ENCODE measurements at places on chromosomes 1 and 21.

GRCh38 chr1:183506561-183506960, 34.3 kb downstream of the SMG7 start:
- no peak for DNase-seq

DNA sequence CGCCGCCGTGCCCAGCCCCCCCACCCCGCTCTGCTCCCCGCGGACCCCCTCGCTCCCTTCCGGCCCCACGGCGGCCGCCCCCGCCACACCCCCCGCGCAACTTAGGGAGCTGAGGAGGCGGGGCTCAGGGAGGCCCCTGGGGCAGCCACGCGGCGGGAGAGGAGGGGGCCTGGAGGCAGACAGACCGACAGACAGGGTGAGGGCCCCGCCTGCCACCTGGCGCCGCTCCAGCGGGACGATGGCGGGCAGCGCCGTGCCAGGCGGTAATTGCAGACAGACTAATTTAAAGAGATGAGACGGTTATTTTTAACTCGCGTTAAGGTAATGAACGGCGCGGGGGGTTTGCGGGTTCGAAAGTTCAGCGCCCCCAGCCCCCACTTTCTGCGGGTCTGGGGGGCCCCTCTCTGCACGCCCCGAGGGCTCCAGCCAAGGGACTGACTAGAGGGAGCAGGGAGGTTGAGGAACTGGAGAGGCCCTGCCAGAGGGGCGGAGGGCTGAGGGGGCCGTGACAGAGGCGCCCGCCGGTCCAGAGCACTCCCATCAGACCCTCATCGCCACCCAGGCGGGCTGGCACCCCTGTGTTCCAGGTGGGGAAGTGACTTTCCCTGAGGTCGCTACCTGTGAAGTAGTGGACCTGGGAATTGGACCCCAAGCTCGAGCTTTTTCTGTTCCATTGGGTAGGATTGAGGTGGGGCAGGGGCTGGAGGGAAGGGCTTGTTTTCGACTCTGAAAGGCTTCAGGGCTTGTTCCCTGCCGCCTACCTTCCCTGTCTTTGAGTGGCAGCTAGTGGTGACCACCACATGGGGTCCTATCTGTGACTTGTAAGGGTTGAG, 5.4 kb downstream of the FOXO6 start:
- DNase-seq, result peak; percentile 73

DNA sequence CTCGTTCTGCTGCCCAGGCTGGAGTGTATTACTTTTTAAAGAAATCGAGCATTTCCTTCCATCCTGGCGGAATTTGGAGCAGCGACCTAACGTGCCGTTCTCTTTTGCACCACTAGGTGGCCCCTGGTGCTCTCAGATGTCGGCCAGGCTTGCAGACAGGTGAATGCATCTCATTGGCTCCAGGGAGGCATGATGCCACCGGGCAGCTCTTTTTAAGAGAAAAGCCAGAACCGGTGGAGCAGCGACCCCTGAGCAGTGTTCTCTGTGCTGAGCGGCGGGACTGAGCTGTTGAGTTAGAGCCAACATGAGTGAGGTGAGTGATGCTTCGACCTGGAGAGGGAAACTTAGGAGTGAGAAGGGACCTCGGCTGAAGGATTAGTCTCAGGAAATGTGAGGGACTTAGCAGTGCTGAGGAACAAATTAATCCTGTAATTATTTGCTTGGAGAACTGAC, at the start of gene PCP4:
Gene PCP4 (plus strand): TSS at position 241 of the 453 bp plus-strand sequence. CDS start 64 bp downstream, at position 305.
- peak; percentile 91 for DNase-seq

GRCh38 chr1:44946725-44947062, 39.7 kb downstream of the EIF2B3 start:
- DNase-seq, result no peak

GRCh38 chr1:174447866-174448530, at the start of gene GPR52:
Gene GPR52 (plus strand): TSS chr1:174447964. CDS start chr1:174448112, 148 bp downstream.
- DNase-seq, result no peak

DNA sequence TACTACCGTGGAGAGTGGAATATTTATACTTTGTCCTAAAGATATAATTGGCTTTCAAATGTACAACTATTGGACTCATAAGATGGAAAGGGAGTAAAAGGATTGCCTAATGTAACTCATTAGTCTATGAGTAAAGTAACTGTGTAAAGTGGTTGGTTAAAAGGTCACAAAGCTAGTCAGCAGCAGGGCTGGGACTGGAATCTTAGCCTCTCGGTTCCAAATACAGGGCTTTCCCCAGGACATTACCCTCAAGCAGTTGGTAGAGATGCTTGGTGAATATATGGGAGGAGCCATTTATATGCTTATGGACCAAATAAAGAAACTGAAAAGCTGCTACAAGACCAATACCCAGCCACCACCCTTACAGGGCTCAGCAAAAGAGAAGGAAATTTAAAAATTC, 283.7 kb downstream of the HLX start:
- no peak for DNase-seq

- no peak for DNase-seq
Observed at GRCh38 chr21:35024513-35024912, 24.6 kb downstream of the RUNX1 start.

DNA sequence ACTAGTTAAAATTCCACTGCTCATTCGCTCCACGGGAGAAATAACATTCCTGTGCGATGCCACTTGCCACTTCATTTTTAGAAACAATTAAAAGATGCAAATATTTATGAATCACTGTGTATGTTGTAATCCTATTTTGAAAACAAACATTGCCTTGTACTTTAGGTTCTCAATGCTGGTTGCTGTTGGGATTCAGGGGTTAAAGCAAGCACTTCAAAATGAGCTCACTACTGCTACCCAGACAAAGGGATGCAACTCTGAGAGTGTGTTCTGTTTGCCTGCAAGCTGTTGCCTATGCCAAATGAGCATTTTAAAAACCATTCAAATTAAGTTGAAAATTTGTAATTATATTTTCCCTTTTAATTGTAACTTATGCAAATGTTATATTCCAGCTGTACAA, 87.5 kb downstream of the RWDD3 start:
- DNase-seq, result no peak

- DNase-seq, result no peak
Observed at GRCh38 chr1:151373196-151373595, 691 bp upstream of the SELENBP1 start.

GRCh38 chr1:216459651-216460207, 36.5 kb upstream of the USH2A start:
- no peak for DNase-seq

DNA sequence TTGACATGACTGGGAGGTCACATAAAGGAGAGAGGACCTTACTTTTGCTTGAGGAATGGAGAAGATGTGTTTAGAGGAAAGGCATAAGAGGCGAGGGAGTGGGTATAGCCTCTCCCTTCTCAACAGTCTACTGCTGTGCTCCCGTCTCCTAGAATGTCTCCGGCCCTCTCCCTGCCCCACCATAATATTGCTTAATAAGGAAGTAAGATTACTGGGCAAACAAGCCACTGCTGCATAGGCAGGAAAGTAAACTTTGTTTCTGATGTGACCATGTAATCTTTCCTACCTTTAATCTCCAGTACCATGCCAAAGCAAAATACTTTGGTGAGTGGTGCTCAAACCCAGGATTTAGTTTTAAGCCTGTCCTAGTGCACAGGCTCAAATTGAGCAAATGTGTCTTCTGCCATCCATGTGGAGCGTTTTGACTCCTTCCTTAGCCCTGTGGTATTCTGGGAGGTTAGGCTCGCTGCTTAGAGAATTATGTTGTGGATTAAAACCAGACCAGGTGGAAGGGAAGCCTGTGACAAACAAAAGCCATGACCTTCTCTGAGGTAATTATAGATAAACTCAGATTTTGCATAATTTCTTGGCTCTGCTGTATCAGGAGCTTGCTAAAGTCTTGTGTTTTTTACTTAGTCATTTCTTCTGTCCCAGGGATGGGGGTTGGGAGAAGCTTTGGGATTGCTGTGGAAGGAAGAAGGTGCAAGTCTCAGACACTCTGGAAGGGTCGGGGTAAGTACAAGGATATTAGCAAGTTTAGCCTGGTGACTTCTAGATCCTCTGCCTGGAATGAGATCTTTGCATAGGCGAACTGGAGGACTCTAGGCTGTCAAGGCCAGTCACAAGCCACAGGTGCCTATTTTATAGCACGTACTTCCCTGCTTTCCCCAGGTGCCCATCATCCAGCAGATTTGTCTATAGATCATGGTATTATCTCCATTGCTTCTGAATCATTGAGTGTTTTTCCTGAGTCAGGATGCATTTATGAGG, 34.5 kb upstream of the DIPK1A start:
- DNase-seq, result peak; percentile 65

DNA sequence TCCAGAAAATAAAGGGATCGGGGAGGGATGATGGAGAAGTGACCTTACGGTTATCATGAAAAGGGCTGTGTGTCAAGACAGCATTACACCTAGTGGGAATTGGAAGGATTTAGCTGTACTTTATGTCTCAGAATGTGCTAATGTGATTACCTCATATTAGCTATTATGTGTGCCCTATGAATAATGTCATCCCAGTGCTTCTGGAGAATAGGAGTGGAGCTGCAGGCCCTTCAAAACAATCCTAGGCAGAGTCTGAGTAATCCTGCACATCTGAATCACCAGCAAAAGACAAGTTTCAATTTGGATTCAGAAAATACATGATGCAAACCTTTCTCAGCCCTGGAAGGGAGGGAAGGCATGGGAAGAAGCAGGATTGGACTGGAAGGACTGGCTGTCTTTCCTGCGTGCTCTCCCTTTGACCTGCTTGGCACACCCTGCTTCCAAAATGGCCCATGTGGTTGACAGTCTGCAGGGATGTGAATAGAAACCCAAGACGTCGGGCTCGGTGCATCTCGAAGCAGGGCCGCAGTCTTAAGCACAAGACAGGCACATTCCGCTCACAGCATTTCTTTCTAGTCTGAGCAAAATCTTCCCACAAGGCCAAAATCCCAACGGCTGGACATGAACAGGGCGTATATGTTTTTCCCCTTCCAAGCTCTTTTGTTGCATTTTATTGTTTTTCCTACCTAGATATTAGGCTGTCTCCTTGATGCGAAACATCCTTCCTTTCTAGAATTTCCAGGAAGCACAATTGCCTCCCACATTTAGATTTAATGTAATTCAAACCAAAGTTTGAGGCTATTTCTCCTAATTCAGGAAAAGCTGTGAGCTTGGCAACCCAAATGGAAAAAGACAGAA, 54.3 kb upstream of the TARBP1 start:
- no peak for DNase-seq

GRCh38 chr1:109567877-109568672, 19.7 kb downstream of the GNAI3 start:
- DNase-seq, result no peak

DNA sequence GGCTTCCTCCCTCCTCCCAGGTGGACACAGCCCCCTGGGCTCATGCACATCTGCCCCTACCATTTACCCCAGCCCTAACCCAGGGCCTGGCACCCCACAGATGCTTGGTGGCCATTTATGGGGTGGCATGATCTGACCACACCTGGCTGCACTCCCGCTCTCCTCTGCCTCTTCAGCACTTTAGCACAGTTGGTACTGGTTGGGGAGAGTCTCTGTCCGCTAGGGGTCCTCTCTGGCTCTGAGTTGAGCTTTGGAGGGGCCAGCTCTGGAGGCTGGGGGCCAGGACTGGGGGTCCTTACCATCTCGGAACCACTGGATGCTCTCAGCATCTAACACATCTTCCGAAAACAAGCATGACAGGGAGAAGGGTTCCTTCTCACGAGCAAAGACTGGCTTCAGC, 17.4 kb downstream of the MYOM3 start:
- no peak for DNase-seq

DNA sequence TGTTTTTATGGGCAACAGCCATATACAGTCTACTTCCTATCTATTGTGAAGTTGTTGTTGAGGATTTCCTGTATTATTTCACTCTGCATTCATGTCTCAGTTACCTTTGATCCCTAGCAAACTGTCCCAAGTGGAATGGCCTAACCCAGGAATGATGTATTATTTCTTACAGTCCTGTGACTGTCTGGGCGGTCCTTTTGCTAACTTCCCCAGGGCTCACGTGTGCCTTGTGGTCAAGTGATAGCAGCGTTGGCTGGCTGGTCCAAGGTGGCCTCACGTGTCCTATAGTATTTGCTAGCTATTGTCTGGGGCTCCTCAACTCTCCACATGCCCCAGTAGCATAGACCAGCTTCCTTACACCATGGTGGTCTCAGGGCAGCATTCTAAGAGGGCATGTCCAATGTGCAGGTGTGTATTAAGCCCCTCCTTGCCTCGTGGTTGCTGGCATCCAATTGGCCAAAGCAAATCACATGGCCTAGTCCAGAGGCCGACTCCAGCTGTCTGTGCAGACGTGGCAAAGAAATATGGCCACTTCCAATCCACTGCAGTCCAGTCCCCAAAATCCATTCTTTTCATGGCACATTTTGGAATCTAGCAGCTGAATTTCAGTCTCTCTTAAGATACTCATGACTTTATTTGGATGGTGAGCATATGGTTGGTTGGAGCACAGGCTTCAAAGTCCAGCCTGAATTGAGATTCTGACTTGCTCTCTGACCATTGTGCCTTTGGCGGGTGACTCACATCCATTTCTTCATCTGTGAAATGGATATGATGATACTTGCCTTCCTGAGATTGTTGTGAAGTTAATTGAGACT, 94.1 kb downstream of the GALNT2 start:
- DNase-seq, result no peak

DNA sequence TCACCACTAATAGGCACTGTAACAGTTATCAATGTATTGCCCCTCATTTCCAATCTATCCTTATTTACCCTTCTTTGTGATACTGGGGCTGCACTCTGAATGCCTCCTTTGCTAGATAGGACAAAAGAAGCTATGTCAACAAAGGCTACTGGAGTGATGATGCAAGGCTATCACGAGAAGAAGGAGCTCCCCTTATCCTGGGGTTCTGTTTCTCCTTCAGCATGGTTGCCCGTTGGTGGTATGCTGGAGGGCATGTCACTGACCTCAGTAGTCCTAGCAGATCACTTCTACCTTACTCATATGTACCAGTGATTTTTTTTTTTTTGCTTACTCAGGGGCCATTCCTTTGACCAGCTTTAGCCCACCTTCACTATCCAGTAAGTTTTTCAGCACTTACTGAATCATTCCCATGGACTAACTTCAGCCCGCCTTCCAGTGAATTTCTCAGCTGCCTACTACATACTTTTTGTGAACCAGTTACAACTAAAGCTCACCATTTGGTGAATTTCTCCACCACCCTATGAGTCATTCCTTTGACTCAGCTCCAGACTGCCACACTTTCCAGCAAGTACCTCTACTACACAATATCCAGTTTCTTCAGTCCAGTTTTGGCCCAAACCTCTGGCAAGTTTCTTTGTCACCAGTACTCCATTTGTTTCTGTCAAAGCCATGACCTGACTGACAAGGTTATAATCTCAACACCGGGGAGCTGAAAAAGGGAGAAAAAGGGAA, 944.5 kb downstream of the KCNT2 start:
- DNase-seq, result no peak

GRCh38 chr1:10292188-10292587, 81.8 kb downstream of the KIF1B start:
- no peak for DNase-seq

- DNase-seq, result no peak
Observed at GRCh38 chr1:183600136-183600535, 9.9 kb upstream of the NCF2 start.

DNA sequence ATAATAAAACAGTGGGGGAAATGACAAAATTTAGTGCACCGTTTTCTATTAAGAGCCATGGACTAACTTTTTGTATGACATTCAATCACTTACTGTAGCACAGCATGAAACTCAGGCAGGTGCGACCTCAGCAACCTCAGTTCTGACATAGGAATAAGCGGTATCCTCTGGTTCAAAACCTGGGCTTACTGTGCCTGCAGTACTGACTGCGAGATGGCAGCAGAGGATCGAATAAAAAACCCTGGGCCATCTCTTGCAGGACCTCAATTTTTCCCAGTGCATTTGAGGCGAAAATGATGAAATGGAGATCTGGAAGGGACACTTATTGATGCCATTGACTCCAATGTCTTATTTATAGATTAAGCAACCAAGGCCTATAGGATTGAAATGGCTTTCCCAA, 214.7 kb downstream of the ADGRL2 start:
- DNase-seq, result no peak

- no peak for DNase-seq
Observed at GRCh38 chr1:175150596-175151319, 41.8 kb downstream of the KIAA0040 start.

Measured in NCI-H82 (cell line).